NCI-H2171 treated with DMSO at 0.1 percent for 48 hours (cell line): ENCODE measurements at places on chromosomes 11 and 22.
A peak's percentile ranks its signal among the peaks of the same experiment; 100 is the strongest.

- DNase-seq, result no peak
Observed at GRCh38 chr22:17748555-17749353, 25.5 kb downstream of the BID start.

DNA sequence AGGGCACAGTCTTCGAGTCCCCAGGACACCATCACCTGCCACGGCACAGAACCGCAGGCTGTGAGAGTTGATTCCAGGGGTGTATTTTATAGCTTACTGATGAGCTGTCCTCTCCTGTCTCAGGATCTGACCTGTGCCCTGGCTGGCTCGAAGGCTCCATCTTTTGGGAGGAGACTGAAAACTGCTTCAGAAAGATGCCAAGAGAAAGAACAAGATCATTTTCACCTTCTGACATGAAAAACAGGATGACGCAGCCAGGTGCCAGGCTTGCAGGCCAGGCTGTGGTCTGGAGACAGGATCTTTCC, 2.2 kb downstream of the MRGPRD start:
- DNase-seq, result no peak

- DNase-seq, result no peak
Observed at GRCh38 chr11:76189682-76190081, 16.6 kb downstream of the WNT11 start.

DNA sequence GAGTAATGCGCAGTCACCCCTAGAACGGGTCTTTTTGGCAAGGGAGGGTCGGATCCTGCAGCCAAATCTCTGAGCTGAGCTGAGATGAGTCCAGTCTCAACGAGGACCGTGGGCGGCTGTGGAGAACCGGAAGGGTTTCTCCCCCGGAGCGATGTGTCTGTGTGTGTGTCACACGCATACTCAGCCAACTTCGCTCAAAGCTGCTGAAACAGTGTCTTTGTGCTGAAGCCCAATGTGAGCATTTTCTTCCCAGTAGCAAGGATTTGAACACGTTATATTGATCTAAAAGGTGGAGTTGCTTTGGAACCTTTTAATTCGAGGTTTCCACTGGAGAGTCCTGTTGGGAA, 1.4 kb upstream of the CELSR1 start:
- DNase-seq, result no peak

GRCh38 chr22:40426594-40427333, 56.4 kb downstream of the SGSM3 start:
- no peak for DNase-seq

GRCh38 chr22:49214976-49215375, 612.7 kb downstream of the BRD1 start:
- no peak for DNase-seq

DNA sequence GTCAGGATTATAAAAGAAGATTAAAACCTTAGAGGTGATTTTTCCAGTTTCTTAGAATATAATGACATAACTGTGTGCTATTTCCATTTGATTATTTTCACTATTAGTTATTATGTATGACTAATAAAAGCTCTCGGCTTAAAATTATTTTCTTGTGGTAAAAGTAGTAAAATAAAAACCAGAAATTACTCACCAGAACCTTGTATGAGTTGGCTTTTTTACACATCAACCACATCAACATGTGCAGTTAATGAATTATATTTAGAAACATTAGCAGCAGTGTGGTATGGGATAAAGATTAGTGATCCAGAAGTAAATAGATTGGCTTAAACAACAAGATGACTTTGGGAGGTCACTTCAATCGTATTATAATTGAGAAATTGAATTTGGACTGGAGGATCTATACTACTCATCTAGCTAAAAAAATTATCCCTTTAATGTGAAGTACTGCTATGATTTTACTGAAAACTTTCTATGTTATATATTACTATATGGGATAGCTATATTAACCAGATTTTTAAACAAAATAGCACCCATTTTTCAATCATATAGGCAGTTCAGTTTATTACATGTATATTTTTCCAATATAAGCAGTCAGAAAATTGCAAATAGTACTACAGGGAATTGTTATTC, 2.8 kb upstream of the BCO2 start:
- no peak for DNase-seq

- DNase-seq, result no peak
Observed at GRCh38 chr22:49458708-49459099, 369.0 kb downstream of the BRD1 start.

GRCh38 chr22:24170188-24170587, 11.1 kb upstream of the SUSD2 start:
- DNase-seq, result no peak

DNA sequence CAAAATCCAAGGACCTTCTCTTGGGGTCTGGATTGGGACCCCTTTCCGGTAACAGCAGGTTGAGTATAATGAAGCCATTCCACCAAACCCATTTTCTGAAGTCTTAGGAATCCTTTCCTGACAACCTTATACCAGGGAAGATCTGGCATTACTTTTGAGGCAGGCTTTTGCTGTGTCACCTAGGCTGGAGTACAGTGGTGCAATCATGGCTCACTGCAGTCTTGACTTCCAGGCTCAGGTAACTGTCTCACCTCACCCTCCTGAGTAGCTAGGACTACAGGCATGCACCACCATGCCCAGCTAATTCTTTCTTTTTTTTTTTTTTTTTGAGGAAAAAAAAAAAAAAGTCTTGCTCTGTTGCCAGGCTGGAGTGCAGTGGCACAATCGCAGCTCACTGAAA, 55.8 kb upstream of the TREH start:
- no peak for DNase-seq

- peak; percentile 49 for DNase-seq
Observed at GRCh38 chr22:28419919-28420318, 259.7 kb downstream of the TTC28 start.

DNA sequence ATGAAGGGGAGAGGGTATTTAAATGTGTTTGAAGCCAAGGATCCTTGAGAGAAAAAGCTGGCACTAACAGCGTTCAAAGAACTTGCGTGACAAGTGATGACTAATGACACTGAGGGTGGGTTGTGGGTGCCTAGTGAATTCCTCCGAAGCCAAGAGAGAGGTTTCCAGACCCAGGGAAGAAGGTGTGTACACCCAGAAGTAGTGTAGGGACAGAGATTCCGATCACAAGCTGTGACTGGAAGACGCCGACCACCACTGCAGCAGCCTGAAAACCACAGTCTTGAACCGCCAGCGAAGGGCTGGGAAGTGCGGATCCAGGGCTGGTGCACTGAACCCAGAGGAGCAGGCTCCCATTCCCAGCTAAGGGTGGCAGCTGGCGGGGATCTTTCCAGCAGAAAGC, 9.5 kb downstream of the PPARA start:
- DNase-seq, result no peak
